ENCODE measurements at places on chromosomes 2 and 18. TPM values are rescaled to one million over a fixed set of nuclear protein-coding genes. Genes with fewer than 3 reads are reported as not detected.

The CHMP1B gene
- total RNA-seq, result 38.7 TPM

The SPATA3 gene
- total RNA-seq, result not detected

The EPB41L3 gene
- 9.9 TPM for total RNA-seq

The ALPG gene
- not detected for total RNA-seq

The TUBB8B gene
- total RNA-seq, result not detected

The TSPYL6 gene
- total RNA-seq, result 0.07 TPM

The CEP192 gene
- 22.6 TPM for total RNA-seq

The CFC1 gene
- not detected for total RNA-seq

The NFE2L2 gene
- total RNA-seq, result 55.0 TPM

The RGPD3 gene
- not detected for total RNA-seq

The CROCC2 gene
- not detected for total RNA-seq

The CCT4 gene
- 89.9 TPM for total RNA-seq

DNA sequence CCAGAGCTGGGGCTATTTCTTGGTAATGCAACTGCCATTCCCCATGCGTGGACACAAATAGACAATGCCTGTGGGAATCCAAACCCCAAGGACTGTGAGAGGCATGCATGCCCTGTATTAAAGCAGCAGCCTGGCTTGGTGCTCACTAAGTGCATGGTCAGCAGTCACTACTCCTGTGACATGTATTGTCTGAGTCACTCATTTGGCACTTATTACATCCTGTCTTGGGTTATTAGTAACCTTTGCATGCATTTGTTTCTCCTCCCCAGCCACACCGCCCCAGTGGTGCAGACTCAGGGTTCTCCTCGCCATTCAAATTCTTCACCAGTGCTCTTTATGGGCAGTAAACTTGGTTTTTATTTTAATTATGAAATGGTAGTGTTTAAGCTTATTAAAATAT is 30.2 kb downstream of the PRKCE start:
- peak; percentile 17 for DNase-seq

- no peak for DNase-seq
Observed at GRCh38 chr18:8288472-8289195, 320.6 kb upstream of the RAB12 start.

DNA sequence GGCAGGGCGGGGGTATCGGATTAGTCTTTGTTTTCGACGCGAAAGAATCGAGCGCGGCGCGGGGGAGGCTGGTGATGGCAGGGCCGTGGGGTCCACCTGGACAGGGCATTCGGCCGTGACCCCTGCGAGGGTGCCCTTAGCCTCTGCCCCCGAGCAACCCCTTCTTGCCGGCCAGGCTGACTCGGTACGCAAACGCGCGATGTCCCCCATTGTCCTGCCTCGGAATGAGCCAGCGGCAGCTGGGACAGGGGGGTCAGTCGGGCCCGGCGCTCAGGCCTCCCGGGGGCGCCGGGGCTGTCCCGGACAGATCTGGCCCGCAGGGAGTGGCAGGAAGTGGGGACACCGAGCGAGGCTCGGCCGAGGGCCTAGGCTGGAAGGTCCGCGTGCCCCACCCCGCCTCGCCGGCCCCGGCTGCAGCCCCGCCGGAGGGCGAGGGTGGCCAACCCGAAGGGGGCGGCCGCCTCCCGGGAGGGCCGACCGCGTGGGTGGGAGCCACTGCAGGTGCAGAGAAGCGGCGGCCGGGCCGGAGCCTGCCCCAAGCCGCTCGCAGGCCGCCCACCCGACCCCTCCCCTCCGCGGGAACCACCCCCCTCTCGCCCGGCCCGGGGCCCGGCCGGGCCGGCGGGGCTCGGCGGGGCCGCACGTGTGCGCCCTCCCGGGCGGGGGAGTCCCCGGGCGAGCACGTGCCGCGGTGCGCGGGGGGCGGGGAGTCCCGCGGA is at the start of gene TET3:
Gene TET3, plus strand, starts transcription at position 708 of the 719 bp plus-strand sequence. CDS start 1,494 bp downstream, outside the sequence.
- peak; percentile 65 for DNase-seq

GRCh38 chr2:236823041-236823629 is 253.5 kb downstream of the ACKR3 start:
- DNase-seq, result no peak

GRCh38 chr2:492178-492577 is 185.0 kb downstream of the TMEM18 start:
- DNase-seq, result no peak

DNA sequence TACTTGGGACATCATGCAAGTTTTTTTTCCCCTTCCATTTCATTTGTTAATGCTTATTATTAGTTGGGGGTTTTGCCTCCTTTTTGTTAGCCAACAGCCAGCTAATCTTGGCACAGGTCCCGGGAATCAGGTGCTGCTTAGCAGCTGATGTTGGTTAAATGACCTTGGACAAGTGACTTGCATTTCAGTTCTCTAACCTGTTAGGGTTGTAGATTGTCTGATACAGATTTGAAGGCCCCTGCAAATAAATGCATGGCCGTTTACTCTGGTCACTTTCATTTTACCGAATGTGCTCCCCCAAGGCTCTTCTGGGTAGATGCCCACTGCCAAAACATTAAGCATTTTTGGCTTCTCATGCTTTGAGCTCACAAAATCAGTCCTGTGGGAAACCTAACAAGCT is 120.9 kb downstream of the SPTBN1 start:
- DNase-seq, result no peak

DNA sequence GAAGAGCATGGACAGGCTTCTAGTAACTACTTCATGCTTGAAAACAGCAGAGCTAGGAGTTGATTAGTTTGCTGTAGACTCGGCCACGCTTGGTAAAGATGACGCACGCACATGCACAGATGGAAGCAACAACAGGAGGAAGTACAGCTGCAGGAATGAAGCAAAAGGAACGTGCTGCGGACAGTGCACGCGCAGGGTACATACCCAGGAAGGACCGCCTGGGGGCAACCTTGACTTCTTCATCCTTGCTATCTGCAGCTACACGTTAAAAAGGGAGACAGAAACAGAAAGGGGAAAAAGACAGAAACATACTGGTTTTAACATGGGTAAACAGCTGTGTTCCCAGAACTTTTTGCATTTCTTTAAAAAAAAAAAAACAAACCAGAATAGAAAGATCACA is 17.7 kb downstream of the SLC66A2 start:
- DNase-seq, result no peak

- DNase-seq, result peak; percentile 18
Observed at GRCh38 chr2:120291401-120292311, 39.0 kb downstream of the RALB start.

GRCh38 chr2:239549711-239550255 is 149.0 kb upstream of the HDAC4 start:
- DNase-seq, result no peak

DNA sequence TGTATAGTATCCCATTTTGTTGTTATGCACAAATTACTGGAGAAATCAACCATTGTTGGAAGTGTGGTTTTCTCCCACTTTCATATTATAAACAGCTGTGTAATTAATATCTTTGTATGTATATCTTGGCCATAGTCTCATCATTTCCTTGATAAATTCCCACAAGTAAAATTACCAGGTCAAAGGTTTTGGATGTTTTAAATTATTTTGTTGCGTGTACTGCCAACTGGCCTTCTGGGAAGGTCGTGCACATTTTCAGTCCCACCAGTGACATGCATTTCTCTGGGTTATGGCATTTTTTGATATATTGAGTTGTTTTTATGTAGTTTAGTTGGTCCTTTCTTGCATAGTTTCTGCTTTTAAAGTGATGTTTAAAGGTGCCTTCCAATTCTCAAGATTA is 41.5 kb downstream of the TSHZ1 start:
- no peak for DNase-seq

DNA sequence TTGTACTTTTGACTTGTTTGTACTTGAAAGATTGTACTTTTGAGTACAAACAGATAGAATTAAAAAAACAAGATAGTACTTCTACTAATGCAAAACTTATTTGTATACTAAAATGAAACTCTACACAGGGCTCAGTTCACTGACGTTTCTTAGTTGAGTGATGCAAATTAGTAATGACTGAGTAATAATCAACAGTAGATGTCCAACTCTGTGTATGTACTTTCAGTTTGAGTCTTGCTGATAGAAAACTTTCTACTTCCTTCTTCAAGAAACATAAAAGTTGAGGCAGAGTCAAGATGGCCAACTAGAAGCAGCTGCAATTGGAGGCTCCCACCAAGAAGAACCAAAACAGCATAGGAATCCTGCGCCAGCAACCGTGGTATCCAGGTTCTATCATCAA is 585.0 kb downstream of the NR4A2 start:
- DNase-seq, result no peak

- DNase-seq, result no peak
Observed at GRCh38 chr2:159110784-159111183, 142.3 kb downstream of the TANC1 start.

GRCh38 chr18:66209656-66210055 is 394.2 kb downstream of the CDH19 start:
- no peak for DNase-seq

- DNase-seq, result no peak
Observed at GRCh38 chr2:74702001-74702715, 48.1 kb downstream of the SEMA4F start.

- DNase-seq, result no peak
Observed at GRCh38 chr2:168254158-168254935, 7.0 kb upstream of the STK39 start.

- DNase-seq, result no peak
Observed at GRCh38 chr2:171965661-171966060, 34.1 kb upstream of the METAP1D start.

GRCh38 chr18:50469380-50469781 is 90.5 kb upstream of the MAPK4 start:
- peak; percentile 58 for DNase-seq

GRCh38 chr2:74688881-74689280 is 34.8 kb downstream of the SEMA4F start:
- no peak for DNase-seq

DNA sequence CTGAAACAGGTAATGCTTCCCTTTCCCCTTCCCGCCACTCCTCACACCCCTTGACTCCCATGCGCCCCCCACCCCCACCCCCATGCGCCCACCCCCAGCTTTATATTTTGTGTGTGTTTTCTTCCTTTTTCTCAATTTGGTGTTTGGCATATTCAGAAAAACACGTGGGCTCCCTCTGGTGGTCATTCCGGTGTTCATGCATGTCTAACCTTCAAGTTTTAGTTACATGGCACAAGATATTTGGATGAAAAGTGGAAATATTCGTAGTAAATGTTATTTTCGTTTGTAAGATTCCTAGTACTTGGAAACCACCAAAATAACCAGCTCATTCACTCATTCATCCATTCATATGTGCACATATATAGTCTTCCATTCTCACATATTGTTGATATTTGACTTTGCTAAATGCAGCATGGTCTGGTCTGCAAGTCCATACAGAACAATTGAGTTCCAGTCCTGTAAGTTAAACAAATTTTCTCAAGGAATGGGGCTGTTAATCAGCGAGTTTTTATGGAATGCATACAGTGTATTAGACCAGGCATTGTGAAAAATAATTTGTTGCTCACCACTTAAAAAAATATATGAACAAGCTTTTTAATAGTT is 143.6 kb upstream of the MAP3K20 start:
- DNase-seq, result peak; percentile 79

- no peak for DNase-seq
Observed at GRCh38 chr2:80519699-80520291, 215.2 kb upstream of the LRRTM1 start.

GRCh38 chr2:88721268-88721667 is 29.8 kb downstream of the RPIA start:
- DNase-seq, result no peak

DNA sequence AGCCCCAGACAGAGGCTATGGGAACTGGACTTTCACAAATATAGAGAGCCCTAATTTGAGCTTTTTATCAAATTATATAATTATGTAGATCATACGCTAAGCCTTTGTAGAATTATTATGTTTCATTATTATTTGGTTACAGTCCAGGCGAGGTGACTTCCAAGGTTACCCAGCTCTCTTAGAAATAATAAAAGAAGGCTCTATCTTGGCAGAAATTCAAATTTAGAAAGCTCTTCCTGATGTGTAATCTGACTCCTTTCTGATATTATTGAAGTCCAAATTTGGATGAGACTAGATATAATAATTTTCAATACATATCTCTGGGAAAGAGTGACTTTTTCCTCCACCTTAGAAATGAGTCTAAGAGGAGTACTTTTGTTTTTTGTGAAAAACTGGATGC is 4.8 kb upstream of the SLC38A11 start:
- DNase-seq, result no peak

DNA sequence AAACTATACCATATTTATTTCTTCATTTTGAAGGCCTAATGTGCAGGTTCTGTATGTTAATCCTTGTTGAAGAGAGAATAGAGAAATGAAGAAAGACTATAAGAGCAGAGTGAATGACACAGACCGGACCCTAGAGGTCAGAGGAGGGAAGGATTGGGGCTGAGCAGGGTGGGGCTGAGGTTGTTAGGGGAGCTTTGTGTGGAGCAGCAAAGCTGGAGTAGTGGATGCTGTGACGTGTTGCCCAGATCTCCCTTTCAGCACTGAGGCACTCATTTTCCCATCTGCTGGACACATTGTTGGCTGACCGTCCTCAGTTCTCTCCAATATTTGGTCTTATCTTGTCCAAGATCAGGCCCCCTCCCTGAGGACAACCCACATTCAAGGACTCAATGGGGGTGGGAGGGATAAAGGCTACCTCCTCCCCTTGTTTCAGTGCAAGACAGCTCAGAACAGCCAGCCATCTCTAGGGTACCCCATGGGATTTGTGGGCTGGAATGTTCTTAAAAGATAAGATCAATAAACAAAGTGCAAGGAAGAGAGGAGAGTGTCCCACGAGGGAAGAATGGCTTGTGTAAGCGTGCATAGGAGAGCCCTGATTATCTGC is 143.6 kb downstream of the TDRD15 start:
- DNase-seq, result no peak

DNA sequence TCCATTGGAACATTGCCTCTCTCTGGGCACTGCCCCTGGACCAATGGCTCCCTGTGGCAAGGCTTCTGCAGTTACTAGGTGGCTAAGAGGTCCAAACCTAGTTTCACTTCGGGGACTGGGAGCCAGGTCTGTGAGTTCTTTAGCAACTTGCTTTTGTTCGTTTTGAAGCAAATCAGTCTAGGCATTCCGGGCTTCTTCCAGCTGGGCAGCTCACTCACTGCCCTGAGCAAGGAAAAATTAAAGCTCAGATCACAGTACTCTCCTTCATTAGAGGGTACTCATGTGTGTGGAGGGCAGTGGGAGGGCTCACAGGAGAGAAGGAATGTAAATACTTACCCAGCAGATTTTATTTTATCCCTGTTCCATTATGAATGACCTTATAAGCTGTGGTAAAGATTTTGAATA is 80.3 kb downstream of the SPP2 start:
- no peak for DNase-seq

Measured in heart right ventricle (tissue), 16 donors.